GM06990 (cell line): ENCODE measurements at places on chromosomes 1 and 21.

GRCh38 chr1:101448018-101448417, 211.2 kb downstream of the S1PR1 start:
- no peak for DNase-seq

- no peak for DNase-seq
Measured at GRCh38 chr1:203558064-203558760, 64.3 kb downstream of the OPTC start.

- DNase-seq = peak; percentile 69
Measured at GRCh38 chr1:211327346-211327921, 801 bp downstream of the TRAF5 start.

GRCh38 chr1:101280049-101280592, 43.3 kb downstream of the S1PR1 start:
- no peak for DNase-seq

DNA sequence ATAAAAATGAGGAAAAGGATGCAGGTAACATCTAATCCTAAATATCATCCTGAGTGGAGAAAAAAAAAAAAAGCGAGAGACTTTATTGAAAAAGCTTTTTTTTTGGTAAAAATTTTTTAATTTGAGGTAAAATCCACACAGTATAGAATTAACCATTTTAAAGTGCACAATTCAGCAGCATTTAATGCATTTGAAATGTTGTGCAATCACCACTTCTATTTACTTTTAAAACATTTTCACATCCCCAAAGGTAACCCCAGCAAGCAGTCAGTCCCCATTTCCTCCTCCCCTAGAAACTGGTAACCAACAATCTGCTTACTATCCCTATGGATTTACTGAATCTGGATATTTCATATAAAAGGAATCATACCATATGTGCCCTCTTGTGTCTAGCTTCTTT, 166.7 kb downstream of the TTLL7 start:
- DNase-seq = no peak

GRCh38 chr21:44299085-44299457, 782 bp upstream of the PFKL start:
- DNase-seq = no peak

- DNase-seq = no peak
Measured at GRCh38 chr1:156560585-156561163, 11.7 kb downstream of the IQGAP3 start.

DNA sequence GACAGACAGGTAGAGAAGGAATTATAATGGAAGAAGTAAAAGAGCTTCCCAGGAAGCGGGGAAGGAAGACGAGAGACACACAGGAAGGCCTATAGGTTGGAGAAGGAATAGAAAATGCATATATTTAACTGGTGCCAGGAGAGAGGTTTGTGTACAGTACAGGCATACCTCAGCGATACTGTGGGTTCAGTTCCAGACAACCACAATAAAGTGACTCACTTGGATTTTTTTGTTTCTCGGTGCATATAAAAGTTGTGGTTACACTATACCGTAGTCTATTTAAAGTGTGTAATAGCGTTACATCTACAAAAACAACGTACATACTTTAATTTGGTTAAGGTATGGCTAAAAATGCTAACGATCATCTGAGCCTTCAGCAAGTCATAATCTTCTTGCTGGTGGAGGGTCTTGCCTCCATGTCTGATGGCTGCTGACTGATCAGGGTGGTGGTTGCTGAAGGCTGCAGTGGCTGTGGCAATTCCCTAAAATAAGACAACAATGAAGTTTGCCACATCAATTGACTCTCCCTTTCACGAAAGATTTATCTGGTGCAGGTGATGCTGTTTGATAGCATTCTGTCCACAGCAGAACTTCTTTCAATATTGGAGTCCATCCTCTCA, 16.0 kb downstream of the YARS1 start:
- no peak for DNase-seq

- DNase-seq = no peak
Measured at GRCh38 chr1:158333405-158334155, 2.2 kb upstream of the CD1B start.

- no peak for DNase-seq
Measured at GRCh38 chr1:198531891-198532290, 8.6 kb downstream of the ATP6V1G3 start.

- DNase-seq = peak; percentile 41
Measured at GRCh38 chr1:113185463-113186104, 112.6 kb downstream of the LRIG2 start.

- no peak for DNase-seq
Measured at GRCh38 chr1:54027848-54028247, 9.9 kb upstream of the LDLRAD1 start.

DNA sequence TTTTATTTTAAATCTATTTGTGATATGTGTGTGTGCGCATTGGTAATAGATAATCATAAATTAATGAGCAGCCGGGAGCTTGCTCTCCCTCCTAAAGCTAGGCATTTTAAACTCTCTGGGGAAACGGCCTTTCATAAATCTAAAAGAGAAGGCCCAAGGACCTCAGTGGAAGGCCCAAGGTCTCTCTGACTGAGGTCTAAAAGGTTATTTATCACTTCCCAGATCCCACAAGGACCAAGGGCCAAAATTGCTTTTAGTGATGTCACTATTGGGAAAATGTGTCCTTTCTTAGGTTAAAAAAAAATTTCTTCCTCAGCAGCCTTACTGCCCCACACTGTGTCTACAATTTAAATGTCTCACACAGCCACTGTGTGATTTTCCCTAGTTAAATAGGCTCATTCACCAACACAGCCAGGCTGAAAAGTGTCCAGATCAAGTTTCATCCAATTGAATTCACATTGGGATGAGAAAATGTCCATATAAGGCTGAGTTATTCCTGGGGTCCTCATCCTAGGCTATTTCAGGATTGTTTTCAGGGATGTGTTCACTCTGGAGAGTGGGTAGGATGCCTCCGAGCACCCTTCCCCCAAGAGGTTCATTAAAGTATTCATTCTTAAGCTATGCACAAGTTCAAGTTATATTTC, 46.1 kb downstream of the SLC44A3 start:
- DNase-seq = no peak

GRCh38 chr1:52439976-52440375, 35.6 kb downstream of the PRPF38A start:
- no peak for DNase-seq

DNA sequence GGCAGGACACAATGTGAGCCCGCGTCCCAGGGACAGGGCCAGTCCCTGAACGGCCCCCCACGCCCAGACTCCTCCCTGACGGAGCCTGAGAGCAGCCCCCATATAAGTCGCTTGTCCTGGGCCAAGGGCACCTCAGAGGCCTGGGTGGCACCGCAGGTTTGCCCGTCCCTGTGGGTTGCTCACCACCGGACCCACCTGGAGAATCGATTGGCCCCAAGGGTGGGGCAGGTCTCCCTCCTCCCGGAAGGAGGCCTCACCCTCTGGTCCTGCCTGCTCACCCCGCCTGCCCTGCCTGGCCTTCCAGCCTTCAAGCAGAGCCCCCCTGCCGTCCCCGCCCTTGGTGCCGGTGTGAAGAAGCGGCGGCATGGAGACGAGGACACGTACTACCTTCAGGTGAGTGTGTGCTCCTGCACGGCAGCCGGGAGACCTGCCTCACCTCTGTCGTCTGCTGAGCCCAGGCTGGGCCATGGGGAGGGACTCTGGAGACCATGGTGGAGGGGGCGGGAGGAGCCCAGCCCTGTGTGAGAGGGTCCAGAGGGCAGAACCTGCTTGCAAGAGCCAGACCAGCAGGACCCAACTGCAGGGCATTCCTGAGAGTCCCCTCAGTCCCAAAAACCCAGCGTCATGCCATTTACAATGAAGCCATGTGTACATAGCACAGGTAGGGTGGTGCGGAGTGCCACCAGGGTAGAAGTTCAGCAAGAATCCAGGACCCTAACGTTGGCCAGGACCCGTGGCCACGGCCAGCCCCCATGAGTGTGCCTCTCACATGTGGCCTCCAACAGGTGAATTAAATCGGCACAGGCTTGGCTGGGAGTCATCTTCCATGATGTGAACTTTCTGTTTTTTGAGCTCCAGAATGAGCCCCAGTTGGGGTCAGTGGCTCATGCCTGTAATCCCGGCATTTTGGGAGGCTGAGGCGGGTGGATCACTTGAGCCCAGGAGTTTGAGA, 24.1 kb upstream of the CCDC27 start:
- DNase-seq = no peak

DNA sequence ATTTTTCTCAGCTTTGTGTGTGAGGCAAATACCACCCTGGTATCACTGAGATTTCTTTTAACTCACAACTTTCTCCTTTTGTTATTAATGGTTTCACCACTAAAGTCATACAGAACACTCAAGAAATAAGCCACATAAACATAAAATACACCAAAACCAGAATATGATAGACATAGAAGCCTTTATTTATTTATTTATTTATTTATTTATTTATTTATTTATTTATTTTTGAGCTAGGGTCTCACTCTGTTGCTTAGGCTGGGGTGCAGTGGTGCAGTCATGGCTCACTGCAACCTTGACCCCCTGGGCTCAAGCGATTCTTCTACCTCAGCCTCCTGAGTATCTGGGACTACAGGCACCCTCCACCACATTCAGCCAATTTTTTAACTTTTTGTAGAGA, 12.5 kb downstream of the KRTAP8-1 start:
- no peak for DNase-seq

- no peak for DNase-seq
Measured at GRCh38 chr1:167185974-167186657, 34.6 kb upstream of the POU2F1 start.

GRCh38 chr1:192973988-192974387, 85.2 kb downstream of the UCHL5 start:
- DNase-seq = no peak

DNA sequence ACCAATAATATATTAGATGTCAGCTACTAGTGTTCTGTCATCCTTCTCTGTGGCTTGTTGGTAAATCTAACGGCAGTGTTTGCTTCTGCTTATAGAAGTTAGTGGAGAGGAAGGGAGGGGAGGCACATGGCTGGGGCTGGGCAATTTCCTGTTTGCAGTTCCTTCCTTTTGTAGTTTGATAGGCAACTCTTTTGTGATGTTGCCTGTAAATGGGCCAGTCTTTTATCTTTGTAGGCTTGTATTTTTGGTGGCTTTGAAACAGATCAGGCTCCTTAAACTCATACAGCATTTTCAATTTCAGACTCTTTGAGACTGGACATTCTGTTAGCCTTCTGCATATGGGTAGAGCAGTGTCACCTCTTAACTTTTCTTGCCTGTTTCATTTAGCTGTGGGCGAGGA, 48.1 kb downstream of the CDC14A start:
- no peak for DNase-seq

- DNase-seq = no peak
Measured at GRCh38 chr1:97632776-97633175, 288.1 kb downstream of the DPYD start.

DNA sequence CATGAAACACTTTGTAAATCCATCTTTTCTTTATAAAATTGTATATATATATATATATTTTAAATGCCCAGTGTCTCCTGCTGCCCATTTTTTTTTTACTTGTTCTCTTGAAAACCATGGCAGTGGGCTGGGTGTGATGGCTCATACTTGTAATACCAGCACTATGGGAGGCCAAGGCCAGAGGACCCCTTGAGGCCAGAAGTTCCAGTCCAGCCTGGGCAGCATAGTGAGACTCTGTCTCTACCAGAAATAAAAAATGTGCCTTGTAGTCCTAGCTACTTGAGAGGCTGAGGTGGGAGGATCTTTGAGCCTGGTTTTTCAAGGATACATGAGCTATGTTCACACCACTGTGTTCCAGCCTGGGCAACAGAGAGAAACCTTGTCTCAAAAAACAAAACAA, 62.2 kb downstream of the HS2ST1 start:
- no peak for DNase-seq

DNA sequence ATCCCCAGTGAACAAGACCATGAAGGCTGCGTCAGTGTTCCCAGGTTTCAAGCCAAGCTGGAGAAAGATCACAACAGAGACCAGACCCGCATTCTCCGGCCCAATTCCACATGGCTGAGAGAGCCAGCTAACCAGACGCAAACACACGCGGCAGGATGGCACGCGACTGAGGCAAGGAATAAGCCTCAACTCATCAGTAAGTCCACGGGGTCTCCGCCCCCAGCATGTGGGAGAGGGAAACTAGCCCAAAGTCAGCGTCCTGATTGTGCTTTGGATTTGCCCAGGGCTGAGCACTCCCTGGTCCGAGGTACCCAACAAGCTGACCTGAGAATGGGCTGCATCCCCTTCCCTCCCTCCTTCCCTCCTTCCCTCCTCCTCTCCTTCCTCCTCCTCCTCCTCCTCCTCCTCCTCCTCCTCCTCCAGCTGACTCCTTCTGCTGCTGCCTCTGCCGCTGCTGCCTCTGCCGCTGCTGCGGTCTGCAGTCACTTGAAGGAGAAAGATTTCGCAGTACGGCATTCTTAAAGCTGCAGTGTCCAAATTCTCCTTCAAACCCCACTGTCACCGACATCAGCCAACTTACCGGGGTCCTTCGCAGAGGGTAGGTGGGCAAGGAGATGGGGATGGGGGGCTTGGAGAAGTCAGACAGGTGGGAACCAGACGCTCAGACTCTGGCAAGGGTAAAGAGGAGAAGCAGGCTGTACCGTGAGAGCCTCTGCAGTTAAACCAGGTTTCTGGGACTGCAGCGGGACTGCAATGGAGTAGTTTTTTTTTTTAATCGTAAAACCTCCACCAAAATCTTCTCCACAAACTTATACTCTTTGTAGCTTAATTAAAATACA, 33.0 kb upstream of the H6PD start:
- DNase-seq = no peak

- DNase-seq = no peak
Measured at GRCh38 chr1:2352341-2352896, 38.9 kb downstream of the MORN1 start.

DNA sequence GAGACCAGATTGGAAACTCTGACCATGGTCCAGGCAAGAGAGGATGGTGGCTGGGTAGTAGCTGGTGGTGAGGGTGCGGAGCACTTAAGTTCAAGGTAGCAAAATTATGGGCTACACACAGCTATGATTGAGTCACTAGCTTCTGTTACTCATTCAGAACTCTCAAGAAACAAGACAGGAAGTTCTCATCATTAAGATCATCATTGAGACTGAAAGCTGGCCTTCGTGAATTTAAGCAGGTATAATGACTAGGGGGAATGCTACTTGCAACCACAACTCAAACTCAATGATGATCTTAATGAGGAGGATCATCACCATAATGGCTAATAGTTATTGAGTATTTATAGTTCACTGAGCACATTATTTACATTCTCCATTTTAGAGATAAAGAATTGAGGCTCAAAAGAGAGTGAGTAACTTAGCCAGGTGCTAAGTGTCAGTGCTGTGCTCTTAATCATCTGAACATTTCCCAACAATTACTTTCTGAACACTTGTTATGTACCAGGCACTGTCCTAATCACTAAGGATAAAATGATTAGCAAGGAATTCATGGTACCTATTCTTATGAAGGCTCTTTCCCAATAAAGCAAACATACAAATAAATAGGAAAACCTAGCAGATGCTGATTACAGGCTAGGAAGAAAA, 286.3 kb upstream of the C1orf105 start:
- peak; percentile 49 for DNase-seq

DNA sequence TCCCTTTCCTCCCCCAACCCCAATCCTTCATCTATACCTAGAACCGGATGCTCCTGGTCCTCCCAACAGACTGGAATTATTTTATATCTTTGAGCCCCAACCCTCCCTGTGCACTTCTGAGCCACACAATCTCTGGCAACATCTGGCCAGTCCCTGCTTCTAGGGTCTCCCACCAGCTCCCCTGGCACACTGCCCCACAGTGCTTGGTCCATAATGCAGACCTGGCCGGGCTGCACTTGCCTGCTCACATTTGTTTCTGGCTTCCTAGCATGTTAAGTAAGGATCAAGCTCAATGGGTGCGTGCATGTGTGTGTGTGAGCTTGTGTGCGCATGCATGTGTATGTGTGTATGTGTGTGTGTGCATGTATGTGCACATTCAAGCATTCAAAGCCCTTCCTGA, 8.8 kb downstream of the TRIM62 start:
- no peak for DNase-seq
